ENCODE measurements at places on chromosomes 16 and 17. TPM values are rescaled to one million over a fixed set of nuclear protein-coding genes. Genes with fewer than 3 reads are reported as not detected.

ERN2 gene
- not detected for total RNA-seq

KLHL10 gene
- total RNA-seq: not detected

HSPB9 gene
- 0.36 TPM for total RNA-seq

GRCh38 chr17:48502901-48503300, 27.9 kb downstream of the HOXB1 start:
- no peak overlapping the region for H3K27ac ChIP-seq
- no peak for DNase-seq
- no peak overlapping the region for H3K4me3 ChIP-seq
- H3K4me1 ChIP-seq: peaks cover 20% of the 10 kb centered on the region

- no peaks in the 10 kb centered on the region for H3K27me3 ChIP-seq
- peak overlapping the region; percentile 79 for H3K4me3 ChIP-seq
- H3K36me3 ChIP-seq: peaks cover 19% of the 10 kb centered on the region
- peaks cover 72% of the 10 kb centered on the region for H3K4me1 ChIP-seq
- peak overlapping the region; percentile 95 for H3K27ac ChIP-seq
- no peak for DNase-seq
Measured at GRCh38 chr16:17370731-17371285, 100.0 kb downstream of the XYLT1 start.

DNA sequence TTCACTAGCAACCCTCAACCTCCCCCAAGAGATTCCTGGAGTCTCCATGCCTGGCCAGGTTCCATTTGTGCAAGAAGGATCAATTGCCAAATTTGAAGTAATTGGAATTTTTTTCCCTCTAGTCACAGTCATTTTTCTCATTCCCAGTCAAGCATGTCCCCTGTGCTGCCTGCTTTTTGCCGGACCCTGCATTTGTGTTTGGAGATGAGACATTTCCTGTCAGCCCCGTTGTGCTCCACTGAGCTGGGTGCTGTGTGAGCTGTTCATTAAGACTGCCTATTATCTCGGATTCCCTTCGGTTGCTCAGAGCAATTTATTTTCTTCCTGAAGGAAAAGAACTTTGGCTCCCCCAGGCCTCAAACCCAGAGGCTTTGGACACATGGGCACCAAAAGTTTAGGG, 201.0 kb upstream of the NLRP1 start:
- H3K27me3 ChIP-seq: peaks cover 10% of the 10 kb centered on the region
- DNase-seq: no peak
- no peak overlapping the region for H3K4me3 ChIP-seq
- H3K27ac ChIP-seq: no peak overlapping the region

DNA sequence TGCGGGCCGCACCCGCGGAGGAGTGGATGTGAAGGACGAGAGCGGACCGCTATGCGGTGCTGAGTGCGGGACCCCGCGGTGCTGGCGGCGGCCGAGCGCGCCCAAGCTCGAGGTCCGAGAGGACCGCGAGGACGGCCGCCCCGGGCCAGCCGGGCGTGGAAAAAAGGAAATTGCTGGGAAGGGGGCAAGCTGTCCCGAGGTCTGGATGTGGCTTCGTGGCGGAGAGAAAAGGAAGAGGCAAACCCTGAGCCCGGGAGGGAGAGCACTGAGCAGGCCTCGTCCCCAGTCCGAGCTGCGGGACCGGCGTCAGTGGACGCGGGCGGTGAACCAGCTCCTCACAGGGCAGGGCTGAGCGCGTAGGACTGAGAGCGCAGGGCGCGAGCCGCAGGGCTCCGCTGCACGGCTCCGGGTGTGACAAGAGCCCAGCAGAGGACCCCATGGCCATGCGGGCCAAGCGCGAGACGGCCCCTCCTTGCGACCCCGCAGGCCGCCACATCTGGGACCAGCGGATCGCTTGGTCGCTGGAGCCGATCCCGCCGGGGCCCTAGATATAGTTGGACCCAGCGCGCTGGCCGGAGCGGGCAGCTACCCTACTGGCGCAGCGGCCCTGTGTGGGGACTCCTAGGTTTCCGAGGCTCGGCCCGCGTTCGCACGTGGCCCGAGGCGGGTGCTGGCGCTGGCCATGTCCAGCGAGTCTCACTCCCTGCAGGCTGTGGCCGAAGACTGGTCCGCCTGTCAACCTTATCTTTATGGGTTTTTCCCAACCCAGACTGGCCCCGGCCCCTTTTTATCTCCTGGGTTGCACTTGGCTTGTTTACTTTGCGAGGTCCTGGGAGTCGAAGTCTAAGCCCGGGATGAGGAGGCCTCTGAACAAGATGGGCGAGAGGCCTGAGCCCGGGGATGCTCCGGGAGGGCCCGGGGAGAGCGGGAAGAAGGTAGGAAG, 2.4 kb downstream of the TBX4 start:
- H3K27ac ChIP-seq: peak overlapping the region; percentile 37
- peaks cover 83% of the 10 kb centered on the region for H3K27me3 ChIP-seq
- peak; percentile 37 for DNase-seq
- peaks cover 11% of the 10 kb centered on the region for H3K4me1 ChIP-seq
- peak overlapping the region; percentile 3 for H3K4me3 ChIP-seq

SLC16A3 gene
- total RNA-seq: 211 TPM

DNA sequence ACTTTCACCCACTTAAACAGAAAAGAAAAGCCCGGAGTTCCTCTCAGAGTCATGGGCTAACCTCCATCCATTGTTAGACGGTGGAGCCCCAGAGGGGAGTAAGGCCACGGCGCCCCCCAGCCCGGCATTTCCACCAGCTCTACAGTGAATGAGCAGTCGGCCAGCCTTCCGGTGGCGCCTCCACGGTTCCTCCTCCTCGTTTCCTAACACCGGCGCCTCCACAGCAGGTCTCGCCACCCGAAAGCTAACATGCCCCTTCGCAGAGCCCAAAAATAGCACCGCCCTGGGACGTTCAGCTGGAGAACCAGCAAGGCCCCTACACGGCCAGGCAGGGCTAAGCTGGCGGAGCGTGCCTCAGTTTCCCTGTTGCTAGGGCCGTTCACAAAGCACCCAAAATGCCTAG, 858 bp downstream of the MMD start:
- peak overlapping the region; percentile 85 for H3K4me3 ChIP-seq
- peaks cover 41% of the 10 kb centered on the region for H3K4me1 ChIP-seq
- peak overlapping the region; percentile 97 for H3K27ac ChIP-seq
- DNase-seq: peak; percentile 65

CCL4 gene
- 12.2 TPM for total RNA-seq

GRCh38 chr16:55661941-55662643, 6.3 kb downstream of the SLC6A2 start:
- peaks cover 12% of the 10 kb centered on the region for H3K27me3 ChIP-seq
- H3K27ac ChIP-seq: no peak overlapping the region
- H3K4me1 ChIP-seq: no peaks in the 10 kb centered on the region
- no peak overlapping the region for H3K4me3 ChIP-seq

KRTAP4-4 gene
- not detected for total RNA-seq

DNA sequence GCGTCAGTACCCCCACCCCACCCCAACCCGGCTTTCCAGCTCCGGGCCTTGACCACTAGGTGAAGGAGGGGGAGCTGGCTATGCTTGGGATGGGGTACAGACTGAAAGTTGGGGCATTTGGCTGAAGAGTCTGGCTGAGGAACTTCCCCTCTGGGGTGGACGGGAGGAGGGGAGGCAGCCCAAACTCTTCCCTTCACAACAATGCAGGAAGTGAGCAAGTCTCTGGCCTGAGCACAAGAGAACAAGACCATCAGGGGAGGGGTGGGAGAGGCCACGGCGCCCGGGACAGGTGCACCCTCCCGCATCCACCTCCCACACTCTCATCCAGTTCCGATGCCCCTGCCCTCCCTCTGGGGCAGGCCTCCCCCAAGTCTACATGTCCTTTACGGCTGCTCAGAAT, 5.6 kb downstream of the USH1G start:
- H3K4me3 ChIP-seq: no peak overlapping the region
- DNase-seq: no peak
- peaks cover 24% of the 10 kb centered on the region for H3K27me3 ChIP-seq
- no peak overlapping the region for H3K27ac ChIP-seq
- H3K4me1 ChIP-seq: peaks cover 1% of the 10 kb centered on the region

PRMT7 gene
- 87.3 TPM for total RNA-seq

DNA sequence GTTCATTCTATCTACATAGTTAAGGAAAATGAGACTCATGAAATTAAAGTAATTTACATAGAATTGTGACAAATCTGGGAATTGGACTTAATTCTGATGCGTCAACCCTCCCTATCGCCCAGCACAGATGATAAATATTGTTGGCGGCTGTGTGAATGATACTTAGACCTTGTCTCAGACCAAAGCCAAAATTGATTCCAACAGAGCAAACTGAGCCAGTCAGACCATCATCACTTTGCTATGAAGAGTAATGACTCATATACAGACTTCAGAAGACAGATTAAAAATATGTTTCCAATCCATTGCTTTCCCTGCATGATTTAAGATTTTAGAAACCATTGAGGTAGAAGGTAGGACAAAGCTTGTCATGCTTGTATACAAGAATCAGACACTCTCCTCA, 1156.7 kb upstream of the CDH8 start:
- no peaks in the 10 kb centered on the region for H3K27me3 ChIP-seq
- DNase-seq: no peak
- H3K4me1 ChIP-seq: no peaks in the 10 kb centered on the region
- no peak overlapping the region for H3K4me3 ChIP-seq
- H3K27ac ChIP-seq: no peak overlapping the region
- H3K36me3 ChIP-seq: no peaks in the 10 kb centered on the region

DNA sequence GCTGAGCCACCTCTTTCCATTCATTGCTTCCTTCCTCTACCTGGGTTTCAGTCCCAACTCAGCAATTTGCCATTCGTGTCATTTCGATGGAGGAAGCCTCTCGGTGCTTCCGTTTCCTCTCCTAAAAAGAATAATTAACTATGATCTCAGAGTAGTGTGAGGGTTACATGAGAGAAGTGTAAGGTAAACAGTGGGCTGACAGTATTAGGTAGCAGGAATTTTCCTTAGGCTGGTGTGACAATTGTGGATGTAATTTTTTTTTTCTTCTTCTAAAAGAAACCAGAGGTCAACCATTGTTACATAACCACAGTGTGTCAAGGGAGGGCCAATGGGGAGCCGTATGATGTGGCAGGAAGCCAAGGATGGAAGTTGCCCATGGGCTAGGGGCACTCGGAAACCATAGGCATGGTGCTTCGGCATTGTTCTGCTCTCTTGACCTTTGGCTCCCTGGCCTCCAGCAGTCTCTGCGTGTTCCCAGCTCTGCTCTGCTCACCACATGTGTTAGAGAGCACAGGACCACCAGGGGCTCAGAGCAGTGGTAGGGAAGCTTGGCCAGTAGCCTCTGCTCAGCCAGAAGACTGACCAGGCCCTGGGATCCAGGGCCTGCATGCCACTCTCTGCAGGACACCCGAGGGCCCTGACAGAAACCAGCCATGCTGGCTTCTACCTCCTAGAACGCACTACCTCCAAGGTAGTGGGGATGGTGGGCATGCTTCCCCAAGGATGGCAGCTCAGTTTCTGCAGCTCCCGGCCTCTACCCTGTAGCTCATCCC, 2.0 kb upstream of the TOP2A start:
- peak; percentile 25 for DNase-seq
- peaks cover 31% of the 10 kb centered on the region for H3K4me1 ChIP-seq
- peak overlapping the region; percentile 50 for H3K4me3 ChIP-seq
- peak overlapping the region; percentile 67 for H3K27ac ChIP-seq
- peaks cover 15% of the 10 kb centered on the region for H3K36me3 ChIP-seq

DNA sequence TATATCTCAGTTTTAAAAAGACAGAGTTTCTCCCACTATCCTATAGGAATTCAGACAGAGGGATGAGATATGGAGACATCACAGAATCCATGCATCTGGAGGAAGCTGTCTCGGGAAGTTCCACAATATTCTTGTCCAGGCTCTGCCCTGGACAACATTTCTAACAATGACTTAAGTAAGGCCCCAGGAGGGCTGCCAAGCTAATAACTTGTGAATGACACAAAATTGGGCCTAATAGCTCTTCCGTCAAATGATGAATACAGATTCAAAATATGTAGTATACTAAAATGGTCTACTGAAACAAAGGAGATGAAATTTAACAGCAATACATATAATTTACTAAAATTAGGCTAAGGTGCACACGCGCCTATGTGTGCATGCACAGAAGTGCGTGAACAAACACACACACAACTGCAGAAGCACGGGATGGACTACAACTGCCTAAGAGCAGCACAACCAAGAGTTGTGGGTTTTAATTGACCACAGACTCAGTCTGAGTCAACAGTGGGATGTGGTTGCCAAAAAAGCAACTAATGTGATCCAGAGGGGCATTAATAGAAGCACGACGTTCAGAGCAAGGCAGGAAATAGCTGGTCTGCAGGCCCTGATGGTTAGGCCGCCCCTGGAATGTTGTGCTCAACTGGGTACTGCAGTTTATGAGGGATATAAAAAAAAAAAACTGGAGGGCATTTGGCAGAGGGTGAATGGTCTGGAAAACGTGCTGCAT, 26.3 kb upstream of the HS3ST2 start:
- no peaks in the 10 kb centered on the region for H3K36me3 ChIP-seq
- peaks cover 9% of the 10 kb centered on the region for H3K4me1 ChIP-seq
- H3K27me3 ChIP-seq: peaks cover 8% of the 10 kb centered on the region
- no peak overlapping the region for H3K4me3 ChIP-seq
- H3K27ac ChIP-seq: no peak overlapping the region

- no peak overlapping the region for H3K4me3 ChIP-seq
- H3K27me3 ChIP-seq: no peaks in the 10 kb centered on the region
- DNase-seq: no peak
- no peaks in the 10 kb centered on the region for H3K4me1 ChIP-seq
- H3K27ac ChIP-seq: no peak overlapping the region
- H3K36me3 ChIP-seq: peaks cover 28% of the 10 kb centered on the region
Measured at GRCh38 chr16:83915491-83915890, 16.6 kb downstream of the MLYCD start.
